DMS153 (cell line): ENCODE measurements at places on chromosomes 1 and 21.

DNA sequence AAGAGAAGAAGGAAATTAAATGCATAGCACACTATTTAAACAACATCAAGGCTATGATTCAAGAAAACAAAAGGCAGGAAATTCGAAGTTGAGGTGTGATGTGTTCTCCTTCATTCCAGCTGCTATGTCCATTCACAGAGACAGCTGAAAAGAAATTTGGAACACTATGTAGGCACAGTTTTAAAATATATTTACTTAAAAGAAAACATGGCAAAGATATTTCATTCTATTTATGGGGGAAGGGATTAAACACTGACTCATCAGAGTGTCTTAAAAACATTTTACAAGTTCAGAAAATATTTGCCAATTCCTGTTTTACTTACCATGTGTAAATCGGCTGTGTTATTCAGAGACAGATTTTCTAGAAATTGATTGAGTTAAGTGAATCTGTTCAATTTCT lies 39.4 kb upstream of the NGF start:
- DNase-seq: no peak

- no peak for DNase-seq
Observed at GRCh38 chr1:115134231-115134630, 44.9 kb upstream of the TSPAN2 start.

DNA sequence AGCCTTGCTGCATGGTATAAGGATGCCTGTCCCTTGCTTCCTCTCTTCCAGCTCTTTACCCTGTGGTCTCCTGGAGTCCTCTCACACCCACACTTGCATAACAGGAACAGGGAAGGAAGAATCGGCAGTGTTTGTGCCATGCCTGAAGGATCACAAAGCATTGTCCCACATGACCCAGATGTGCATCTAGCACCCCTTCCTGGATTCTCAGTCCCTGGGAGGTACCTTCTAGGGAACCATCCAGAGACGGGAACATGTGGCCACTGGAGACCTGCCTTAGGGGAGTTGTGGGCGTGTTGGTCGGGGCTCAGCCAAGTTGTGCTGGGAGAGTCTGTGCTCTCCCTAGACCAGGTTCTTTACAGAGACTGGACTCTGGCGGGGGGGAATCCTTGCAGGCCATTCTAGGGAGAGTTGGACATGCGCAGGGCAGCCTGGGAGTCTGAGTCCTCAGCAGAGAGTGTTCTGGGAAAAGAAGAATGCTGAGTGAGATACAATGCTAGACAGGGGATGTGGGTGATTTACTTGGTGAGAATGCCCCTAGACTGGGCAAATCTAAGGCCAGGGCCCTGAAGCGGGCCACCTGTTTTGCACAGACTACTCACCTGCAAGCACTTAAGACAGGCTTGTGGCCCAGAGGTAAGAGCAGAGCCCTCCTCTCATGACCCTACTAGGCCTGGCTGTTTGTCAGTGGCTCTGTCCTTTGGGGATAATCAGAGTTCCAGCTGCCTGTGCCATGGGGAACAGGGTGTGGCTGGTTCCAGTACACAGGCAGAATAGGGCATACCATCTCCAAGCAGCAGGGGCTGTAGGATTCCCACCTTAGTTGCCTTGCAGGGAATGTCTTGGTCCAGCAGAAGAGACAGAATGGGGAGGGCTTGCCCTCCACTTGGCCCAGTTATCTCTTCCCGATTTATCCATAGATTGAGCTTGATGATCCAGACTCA lies 89.8 kb downstream of the MAN1C1 start:
- no peak for DNase-seq

GRCh38 chr1:154423304-154423987 lies 18.3 kb downstream of the IL6R start:
- no peak for DNase-seq

DNA sequence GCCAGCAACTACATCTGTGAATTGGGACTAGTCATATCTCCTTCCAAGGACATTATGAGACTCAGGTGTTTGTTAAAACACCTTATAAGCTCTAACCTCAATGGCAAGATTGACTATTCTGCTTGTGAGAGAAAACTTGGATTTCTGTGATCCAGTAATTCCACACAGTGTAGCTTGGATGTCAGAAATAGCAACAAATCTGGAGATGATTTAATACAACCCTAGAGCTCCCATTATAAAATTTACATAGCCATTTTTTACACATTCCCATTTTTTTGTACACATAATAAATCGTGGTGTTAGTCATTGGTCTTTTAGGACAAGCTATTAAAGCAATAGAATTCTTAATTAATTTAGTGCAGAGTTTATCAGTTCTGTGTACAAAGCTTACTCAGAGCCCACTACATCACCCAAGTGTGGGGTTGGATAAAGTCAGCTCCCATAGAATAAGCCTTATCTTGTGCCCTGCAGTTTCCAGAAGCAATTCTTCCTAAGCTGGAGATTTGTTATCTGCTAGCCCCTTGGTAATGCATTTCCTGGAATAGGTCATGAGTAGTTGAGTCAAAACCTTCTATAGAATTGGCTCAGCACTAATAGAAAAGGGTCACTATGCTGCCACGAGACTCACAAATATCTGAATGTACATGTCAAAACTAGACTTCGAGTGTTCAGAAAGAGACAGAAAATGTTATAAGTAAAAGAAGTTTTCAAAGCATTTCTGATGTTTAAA lies 434.0 kb upstream of the RUNX1 start:
- no peak for DNase-seq

DNA sequence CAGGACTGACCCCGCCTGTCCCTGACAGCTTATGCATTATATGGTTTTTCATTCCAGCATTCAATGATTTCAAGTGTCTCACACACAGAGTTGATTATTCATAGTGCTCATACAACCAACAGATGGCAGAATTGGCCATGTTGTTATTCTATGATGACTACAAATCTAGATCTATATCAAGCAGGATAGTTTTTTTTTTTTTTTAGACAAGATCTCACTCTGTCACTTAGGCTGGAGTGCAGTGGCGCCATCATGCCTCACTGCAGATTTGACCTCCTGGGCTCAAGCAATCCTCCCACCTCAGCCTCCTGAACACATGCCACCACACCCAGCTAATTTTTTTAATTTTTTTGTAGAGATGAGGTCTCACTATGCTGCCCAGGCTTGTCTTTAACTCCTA lies 40.1 kb upstream of the LRRC8D start:
- peak; percentile 64 for DNase-seq

GRCh38 chr1:227225715-227226346 lies 92.5 kb downstream of the CDC42BPA start:
- no peak for DNase-seq

DNA sequence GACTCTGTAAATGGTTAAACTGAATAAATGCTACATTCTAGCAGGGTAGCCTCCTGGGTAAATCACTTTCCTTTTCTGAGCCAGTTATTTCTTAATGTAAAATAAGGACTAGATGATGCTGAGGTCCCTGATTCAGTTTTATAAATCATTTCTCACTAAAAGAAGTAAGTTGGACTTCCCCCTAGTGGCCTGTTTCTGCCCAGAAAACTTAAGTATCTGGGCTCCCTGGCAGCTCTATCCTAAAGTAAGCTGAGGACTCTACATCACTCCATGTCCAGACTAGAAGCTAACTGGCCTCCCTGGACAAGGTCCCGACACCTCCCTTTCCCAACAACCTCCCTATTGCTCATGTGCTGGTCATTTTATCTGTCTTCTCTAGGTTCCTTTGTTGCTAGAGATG lies 3.0 kb downstream of the GPN2 start:
- DNase-seq: no peak

- no peak for DNase-seq
Observed at GRCh38 chr1:34361781-34362357, 185.2 kb downstream of the C1orf94 start.

GRCh38 chr21:31875496-31876015 lies 2.7 kb downstream of the HUNK start:
- DNase-seq: no peak

DNA sequence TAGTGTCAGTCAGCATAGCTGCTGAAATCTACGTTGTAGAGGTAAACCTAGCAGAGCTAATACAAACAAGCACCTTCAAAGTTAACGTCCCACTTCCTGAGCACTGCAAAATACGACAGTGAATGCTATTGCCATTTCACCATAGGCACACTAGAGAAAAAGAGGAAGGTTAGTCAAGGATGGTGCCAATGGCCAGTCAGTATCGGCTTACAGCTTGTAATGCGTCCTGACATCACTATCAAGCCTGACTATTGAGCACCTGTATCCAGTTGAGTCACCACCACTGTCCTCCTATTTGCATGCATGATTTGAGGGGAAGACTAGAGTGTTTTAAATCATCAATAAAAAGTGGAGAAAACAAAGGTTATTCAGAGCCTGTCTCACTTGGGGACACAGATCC lies 34.4 kb downstream of the NUCKS1 start:
- peak; percentile 26 for DNase-seq

- DNase-seq: no peak
Observed at GRCh38 chr1:227893949-227894721, 53.6 kb downstream of the WNT9A start.

- DNase-seq: no peak
Observed at GRCh38 chr1:189656628-189657530, 820.8 kb downstream of the BRINP3 start.

DNA sequence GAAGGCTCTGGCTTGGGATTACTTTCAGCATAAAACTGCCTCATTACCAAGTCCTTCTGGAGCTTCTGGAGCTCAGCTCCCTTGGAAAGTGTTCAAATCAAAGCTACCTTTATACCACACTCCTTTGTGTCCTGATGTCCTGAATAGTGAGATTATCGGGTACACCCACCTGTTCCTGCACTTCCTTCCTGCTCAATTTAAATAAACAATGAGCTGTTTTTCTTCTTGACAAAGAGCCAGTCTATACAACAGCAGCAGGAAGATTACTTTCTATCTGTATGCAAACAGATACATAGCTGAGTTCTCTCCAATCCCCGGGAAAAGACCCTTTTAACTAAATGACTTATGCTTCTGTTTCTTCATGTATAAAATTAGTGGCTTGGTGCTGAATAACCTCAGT lies 258.0 kb upstream of the FMN2 start:
- DNase-seq: peak; percentile 49

GRCh38 chr1:167404161-167404888 lies 114.0 kb downstream of the CD247 start:
- DNase-seq: no peak

DNA sequence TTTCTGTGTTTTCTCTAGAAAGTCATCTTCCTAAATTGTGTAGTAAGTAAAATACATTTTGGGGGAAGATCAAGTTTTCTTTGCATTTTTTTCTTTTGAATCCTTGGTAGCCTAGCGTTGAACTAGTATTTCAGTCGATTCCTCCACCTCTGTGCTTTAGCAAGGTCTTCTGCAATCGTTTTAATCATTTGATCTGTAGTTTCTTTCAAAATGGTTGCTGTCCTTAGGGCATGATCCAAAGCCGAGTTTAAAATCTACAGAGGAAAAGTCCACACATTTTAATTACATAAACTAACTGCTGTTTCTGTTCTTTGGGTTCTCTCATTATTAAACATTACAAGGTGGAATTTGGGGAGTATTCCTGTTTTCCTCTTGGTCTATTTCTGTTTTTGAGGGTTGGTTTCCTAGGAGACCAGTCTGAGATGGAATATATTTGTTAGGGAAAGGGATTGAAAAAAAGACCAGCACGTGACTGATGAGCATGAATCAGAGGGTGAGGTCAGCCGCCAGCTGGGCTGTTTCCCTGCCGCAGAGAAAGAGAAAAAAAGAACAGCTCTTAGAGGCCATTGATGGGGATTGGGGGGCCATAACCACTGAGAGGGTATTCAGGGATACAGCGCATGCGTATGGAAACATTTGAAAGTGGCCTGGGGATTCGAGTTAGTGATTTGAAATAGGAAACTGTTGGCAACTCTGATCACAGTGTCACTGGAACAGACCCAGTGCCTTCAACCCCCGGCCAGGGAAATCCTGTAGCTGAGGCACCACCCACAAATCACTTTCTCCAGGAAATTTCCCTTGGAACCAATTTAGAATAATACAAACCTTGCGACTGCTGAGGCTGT lies 40.6 kb downstream of the AKNAD1 start:
- peak; percentile 79 for DNase-seq

DNA sequence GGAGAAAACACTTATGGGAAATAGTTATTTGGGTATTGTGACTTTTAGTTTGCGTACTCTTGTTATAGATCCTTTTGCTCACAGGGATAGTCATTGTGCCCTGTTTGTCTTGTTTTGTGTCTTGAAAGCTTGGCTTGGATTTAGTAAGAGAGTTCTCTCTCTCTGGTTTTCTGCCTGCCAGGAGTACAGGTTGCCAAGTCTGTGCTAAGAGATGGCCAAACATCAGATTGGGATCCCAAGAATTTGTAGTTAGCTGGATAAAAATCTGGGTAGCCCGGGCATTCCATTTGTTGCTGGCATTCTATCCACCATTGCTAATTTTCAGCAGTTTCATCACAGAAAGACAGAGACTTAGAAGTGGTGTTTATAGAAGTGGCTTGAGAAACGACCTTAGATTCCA lies 222.2 kb downstream of the NRIP1 start:
- no peak for DNase-seq

- DNase-seq: no peak
Observed at GRCh38 chr1:20400341-20401177, 85.5 kb downstream of the CAMK2N1 start.

- DNase-seq: no peak
Observed at GRCh38 chr1:21854090-21854750, 42.2 kb downstream of the LDLRAD2 start.

DNA sequence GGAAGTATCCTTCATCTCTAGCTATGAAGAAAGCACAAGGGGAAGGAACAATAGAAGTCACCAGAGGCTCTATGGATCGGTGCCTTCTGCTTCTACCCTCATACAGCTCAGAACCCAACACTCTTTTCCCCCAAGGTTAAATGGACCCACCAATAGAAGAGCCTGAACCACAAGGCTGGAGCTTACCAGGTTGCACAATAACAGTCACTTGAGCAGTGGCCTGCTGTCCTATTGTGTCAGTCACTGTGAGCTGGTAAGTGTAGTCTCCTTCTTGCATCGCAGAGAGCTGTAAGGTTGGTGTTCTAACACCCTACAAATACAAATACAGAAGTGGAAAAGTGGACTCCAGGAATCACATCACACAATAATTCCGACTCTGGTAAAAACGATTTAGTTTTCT lies 103.0 kb downstream of the KIAA0319L start:
- no peak for DNase-seq

- DNase-seq: no peak
Observed at GRCh38 chr1:230326971-230327891, 98.9 kb downstream of the PGBD5 start.

DNA sequence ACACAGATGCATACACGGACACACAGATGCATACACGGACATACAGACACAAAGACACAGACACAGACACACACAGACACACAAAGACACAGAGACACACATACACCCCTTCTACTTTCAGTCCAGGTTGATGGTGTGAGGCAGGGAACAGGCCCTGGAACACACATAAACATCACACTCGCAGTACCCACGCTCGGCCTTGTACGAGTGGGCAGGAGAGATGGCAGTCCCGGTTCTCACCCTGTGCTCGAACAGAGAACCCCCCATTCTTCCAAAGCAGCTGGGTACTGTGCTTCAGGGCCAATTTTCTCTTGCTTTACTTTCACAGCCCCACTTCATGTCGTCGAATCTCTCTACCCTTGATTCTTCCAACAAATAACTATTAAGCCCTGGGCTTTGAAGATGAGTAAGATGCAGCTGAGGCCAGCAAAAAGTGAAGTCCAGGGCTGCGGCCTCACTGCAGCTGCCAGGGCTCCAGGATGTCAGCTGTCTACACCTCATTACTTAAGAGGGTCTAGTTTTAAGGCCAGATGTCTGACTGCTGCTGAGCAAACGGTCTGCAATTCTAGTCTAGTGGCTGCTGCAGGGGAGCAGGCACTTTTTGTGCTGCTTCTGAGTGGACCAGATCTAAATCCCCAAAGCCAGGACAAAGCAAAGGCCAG lies 90.1 kb downstream of the PGBD5 start:
- no peak for DNase-seq
